Right renal pelvis (tissue), 4 donors: ENCODE measurements at places on chromosomes 6 and 20.

GRCh38 chr6:135658481-135658880 is 160.9 kb upstream of the AHI1 start:
- DNase-seq = no peak

DNA sequence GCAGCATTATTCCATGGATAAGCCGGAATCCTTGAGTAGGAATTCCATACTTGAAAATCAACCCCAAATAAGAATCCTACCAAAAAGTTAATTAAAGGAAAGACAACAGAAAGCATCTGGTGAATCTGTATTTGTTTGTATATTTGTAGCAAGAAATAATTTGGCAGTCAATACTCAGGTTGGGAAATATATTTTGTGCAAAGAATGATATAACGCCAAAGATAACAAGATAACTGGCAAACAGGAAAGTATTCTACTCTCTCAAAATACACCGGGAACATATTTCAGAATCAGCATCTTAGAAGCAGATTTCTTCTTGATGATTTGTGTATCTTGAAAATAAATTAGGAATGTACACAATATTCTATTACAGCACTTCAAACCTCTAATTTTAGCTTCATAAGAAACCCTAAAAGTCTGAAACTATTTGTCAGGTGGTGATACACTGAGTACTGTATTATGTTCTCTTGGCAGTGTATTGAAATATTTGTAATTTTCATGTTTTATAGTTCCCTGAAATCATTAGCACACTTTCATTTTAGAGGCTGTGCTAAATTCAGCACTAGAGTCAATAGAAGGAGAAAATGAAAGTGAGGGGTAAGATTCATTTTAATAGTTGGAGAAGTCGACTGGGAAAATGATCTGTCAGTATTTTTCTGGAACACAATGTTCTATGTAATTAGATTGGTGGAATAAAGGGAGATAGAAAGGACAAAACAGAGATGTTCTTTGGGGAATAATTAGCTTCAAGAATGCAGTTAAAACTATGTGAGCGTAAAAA is 879.7 kb upstream of the GJE1 start:
- no peak for DNase-seq

DNA sequence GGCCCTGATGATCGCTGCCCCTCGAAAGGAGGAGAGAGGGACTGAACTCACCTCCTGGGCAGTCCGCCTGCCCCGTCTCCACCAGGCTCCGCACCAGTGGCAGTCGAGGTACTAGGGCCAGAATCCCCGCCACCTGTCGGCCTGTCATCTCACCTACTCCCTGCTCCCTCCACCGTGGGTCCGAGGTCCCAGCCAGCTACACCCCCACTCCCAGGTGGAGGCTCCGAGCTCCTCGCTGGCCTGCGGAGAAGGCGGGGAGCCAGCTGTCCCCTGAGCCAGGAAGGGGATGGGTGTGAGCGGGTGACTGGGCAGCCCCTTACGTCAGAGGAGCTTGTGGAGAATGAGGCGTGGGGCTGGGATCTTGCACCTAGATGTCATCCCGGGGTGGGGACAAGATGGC is 1066.5 kb upstream of the MANEA start:
- no peak for DNase-seq

GRCh38 chr6:17001188-17001587 is 100.7 kb upstream of the STMND1 start:
- no peak for DNase-seq

- no peak for DNase-seq
These were observed 44.5 kb upstream of the DSE start for GRCh38 chr6:116326181-116326671.

DNA sequence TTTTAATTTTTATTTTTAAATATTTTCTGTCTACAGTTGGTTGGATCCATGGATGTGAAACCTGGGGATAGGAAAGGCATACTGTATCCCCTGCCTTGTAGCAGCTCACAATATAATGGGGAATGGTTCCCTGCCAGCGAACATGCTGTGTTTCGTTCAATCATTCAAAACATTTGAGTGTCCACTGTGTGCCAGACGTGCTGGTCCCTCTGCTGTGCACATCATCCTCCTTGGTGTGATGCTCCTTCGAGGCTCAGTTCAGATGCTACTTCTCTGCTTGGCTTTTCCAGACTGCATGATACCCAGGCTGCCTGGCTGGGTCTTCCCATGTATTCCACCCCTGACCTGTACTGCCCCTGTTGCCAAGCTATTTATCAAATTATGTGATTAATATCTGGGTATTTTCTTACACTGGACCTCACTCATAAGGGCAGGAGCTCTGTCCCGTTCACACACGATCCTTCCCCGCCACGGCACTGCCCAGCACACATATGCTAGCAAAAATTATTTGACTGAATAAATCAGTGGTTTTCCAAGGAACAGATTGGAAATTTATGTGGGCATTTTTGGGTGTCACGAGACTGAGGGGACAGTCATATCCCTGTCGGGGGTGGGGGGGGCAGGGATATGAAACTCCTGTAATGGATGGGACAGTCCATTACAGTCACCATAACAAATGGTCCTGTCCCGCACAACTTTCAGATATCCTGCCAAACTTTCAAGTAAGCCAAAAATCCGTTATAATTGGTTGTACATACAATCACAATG is 4.9 kb downstream of the SDCBP2 start:
- DNase-seq = no peak

DNA sequence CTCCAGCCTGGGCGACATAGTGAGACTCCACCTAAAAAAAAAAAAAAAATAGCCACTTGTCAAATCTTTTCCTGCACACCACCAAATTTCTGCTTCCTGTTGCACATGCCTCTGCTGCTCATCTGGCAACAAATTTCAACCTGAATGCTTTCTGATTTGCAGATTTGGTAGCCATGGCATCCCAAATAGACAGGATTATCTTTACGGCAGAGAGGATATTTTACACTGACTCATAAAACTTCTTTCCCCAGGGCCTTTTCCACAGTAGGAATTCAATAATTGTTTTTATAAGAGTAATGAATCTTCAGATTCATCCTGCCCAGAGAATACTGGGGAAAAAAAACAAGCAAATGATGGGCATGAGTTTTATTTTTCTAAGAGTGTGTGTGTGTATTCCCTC is 264.6 kb downstream of the FRK start:
- no peak for DNase-seq

- DNase-seq = no peak
These were observed 631.3 kb downstream of the TFAP2A start for GRCh38 chr6:9783567-9783966.

DNA sequence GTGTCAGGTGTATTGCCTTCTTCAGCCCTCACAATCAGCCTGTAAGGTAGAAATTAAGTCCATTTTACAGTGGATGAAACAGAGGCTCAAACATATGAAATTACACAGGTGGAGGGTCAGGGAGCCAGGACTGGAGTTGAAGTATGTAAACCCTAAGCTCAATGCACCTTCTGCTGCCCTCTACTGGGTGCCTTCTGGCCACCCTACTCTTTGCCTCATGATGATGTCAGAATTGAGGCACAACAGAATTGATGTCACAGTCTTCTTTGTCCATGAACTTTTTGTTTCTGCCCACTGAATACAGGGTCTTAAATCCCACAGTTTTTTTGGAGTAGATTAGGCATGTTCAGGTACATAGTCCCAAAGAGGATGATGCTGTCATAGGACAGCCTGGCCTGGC is 400.8 kb upstream of the CHD6 start:
- no peak for DNase-seq

DNA sequence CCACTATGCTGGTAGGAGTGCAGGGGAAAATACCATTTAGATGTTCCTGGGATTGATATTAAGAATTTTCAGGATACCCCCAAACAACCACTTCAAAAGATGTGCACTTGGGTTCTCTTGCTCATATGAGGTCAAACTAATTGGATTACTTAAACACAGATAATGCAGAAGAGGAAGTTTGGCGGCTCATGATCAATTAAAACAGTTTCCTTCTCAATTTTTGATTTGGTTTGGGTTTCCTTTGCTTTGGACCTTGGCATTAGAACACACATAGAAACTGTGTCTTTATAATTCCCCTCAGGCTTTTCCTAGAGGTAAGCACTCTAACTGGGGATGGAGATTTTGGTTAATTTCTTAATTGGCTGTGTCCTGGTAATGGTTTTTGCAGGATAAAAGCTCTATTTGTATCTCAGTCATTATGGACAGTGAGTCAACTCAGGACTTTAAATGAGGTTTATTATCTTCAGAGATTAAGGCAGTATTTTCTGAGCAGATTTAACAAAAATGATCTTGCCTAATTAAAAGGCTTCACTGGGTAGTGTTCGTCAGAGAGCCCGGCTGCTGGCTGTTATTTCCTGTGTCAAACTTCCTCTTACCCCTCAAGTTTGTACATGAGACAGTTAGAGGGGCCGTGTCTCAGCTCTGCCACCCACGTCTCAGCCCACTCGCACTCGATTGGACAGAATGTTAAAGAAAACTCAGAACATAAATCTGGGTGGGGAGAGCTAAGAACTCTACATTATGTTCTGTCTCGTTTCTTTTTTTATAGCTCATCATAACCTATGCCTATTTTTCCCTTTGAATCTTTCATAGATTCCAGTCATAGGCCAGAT is 50.3 kb upstream of the PREP start:
- DNase-seq = no peak

- no peak for DNase-seq
These were observed 137.0 kb upstream of the TENT5A start for GRCh38 chr6:81889377-81890053.

- no peak for DNase-seq
These were observed 102.4 kb downstream of the COL12A1 start for GRCh38 chr6:75103431-75103830.
